T-helper 17 cell (primary cell): ENCODE measurements at places on chromosomes 2 and 18. TPM values are rescaled to one million over a fixed set of nuclear protein-coding genes. Genes with fewer than 3 reads are reported as not detected.

GRCh38 chr2:193808877-193809276 is 1614.1 kb upstream of the TMEFF2 start:
- DNase-seq: no peak

Gene NAT8
- not detected for total RNA-seq

DNA sequence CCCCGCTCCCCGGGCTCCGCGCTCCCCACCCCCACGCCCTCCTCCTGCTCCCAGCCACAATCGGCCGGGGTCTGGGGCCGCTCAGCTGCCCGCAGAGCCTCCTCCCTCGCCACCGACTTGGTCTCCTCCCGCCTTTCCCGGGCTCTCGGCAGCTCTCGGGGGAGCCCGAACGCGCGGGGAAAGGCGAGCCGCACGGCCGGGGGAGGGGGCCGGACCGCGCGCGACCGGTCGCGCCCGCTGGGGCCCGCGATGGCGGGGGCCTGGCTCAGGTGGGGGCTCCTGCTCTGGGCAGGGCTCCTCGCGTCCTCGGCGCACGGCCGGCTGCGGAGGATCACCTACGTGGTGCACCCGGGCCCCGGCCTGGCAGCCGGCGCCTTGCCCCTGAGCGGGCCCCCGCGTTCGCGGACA is 327 bp downstream of the LTBP1 start:
- no peak for DNase-seq

Gene IL36RN
- not detected for total RNA-seq
